Effector memory CD4-positive, alpha-beta T cell (primary cell): ENCODE measurements at places on chromosomes 1 and 21.

DNA sequence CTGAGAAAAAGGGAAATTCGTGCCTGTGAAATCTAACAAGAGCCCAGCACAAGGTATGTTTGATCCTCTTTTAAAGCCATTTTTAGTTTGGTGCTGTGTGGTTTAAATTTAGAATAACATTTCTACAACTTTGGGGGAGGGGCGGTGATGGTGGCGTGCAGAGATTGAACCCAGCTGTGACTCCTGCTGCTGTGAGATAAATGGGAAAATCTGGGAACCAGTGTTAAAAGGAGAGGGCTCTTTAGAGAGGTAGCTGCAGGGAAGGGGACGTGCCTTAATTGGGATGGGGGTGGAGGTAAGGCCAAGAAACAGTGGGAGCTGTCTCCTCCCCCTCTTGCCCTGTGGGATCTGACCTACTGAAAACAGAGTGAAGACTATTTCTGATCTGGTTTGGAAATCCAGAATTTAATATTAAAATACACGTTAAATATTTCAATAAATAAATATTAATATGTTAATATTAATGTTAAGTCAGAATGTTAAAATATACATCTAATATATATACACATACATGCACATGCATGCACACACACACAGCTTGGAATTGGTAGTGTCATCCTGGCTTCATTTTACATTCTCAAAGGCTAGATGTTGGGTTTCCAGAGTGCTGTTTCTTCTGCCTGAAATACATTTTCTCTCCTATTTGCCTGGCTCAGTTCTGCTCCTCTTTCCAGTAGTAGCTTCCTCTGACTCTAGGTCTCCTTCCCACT, 30.1 kb upstream of the DNAJC6 start:
- no peak for DNase-seq

GRCh38 chr21:45927851-45928850, 53.4 kb upstream of the COL6A1 start:
- no peak for DNase-seq

DNA sequence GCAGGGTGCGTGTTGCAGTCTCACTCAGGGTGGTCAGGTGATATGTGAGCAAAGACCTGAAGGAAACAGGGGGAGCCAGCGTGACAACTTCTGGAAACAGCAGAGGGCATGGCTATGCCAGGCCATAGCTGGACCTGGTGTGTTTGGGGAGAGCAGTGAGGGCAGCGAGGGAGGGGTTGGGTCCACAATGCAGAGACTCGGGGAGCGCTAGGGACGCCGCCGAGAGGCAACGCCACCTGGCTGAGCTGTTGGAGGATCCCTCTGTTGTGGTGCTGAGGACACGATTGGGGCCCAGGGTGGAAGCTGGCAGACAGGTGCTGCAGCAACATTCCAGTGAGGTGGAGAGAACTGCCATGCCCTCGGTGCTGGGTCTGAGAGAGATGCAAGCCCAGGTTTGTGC, 26.6 kb upstream of the LSS start:
- DNase-seq: no peak

DNA sequence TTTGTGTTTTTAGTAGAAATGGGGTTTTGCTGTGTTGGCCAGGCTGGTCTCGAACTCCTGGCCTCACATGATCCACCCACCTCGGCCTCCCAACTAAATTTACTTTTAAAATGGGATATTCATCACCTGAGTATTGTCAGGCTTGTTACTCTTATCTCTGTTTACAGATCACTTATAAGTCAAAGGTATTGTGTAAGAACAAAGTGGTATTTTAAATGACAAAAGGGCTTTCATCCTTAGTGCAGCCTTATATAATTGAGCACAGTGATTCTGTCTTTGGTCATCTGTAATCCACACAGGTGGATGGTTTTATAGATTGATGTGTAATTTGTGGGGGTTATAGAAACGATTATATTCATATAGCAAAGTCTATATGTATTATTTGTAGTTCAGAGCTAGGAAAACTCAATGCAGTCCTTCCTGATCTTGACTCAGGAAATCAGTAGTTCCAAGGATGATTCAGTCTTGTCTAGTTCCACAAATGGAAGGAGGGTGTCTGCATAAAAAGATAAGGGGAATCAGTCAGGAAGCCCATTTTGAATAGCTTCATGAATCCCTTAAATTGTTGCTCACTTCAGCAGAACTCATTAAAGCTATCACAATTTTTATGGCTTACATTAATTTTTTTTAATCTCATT, 34.6 kb downstream of the STXBP3 start:
- no peak for DNase-seq

DNA sequence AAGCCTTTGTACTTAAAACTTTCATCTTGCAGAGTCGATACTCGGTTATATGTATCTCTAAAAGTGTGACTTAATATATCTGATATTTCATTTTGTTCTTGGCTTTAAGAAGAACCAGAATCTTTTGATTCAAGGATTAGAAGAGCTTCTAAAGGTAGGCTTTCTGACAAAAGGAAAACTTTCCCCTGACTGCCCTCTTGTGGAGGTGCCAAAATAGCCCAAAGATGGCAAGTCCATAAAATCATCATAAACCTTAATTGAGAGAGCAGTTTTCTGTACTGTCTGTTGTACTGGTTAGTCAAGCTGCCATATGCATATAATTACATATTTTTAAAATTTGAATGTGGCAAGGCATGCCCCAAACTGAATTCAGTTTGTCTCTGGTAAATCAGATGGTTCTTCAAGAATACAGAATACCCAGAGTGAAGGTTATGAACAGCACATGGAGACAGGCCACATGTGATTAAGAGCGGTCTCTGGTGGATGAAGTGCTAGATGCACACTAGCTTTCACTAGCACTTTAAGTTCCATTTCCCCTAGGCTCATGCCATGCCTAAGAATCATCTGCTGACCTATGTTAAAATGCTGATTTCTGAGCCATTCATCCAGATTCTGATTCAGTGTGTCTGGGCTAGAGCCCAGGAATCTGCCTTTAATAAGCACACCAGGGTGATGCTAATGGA, 27.7 kb upstream of the ELAVL4 start:
- DNase-seq: no peak

DNA sequence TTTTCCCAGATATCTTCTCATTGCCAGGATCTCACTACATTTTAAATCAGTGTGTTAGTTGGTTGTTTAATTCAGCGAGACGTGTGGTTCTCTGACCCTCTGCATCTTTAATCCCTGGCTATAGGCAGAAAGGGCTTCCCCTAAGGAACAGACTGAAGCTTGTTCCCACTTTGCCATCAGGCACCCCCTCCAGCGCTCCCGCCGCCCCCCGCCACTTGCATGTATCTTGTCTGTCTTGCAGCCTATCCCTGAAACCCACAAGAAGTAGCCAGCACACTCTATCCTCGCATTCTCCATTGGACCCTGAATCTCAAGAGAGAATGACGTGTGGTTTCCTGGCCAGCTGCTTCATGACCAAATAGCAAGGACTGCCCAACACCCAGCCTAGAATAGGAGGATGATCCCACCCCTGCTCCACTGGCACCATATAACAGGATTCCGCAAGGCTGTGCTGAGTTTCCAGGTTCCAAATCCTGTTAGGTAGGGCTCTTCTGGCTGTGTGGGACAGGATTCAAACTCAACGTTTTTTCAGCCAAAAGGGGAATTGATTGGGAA, 7.8 kb downstream of the CLDN19 start:
- no peak for DNase-seq

- DNase-seq: no peak
Measured at GRCh38 chr21:42299324-42300044, 15.7 kb downstream of the TFF3 start.

GRCh38 chr21:45719177-45719802, 75.8 kb downstream of the PCBP3 start:
- DNase-seq: no peak

DNA sequence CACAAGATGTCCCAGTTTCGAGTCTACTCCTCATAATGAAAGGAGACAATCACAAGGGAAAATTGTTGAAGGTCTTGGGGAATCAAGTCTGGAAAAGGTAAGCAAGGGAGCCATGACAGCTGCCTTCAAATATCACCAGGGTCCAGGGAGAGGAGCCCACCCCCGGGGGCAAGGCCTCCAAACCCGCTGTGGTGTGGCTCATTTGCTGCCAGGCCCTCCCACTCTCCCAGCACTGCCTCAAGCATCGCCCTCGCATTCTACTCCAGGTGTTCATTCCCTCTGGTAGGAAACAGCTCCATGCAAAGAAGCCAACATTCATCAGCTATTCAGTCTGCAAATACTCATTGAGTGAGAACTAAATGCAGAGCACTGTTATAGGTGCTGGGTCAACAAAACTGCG, 8.6 kb downstream of the S100A9 start:
- DNase-seq: no peak

GRCh38 chr1:64516803-64517568, 47.1 kb downstream of the CACHD1 start:
- DNase-seq: no peak

DNA sequence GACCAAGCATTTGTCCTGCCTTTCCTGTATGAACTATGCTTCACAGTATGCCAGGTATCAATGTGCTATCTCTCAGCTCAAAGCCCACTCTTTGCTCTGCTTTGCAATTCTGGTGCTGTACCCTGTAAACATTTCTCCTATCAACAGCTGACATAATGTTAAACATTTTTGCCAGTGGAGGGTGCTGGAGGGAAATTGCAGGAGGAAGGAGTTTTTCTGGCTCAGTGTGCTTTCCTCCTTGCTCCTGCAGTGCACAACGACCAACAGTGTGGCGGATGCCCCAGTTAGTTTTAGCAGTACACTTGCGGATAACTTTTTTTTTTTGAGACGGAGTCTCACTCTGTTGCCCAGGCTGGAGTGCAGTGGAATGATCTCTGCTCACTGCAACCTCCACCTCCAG, 67.1 kb upstream of the PTGFRN start:
- no peak for DNase-seq

- DNase-seq: no peak
Measured at GRCh38 chr1:43919906-43920305, 13.7 kb upstream of the ARTN start.

GRCh38 chr1:19010995-19011844, 54.7 kb upstream of the IFFO2 start:
- DNase-seq: peak; percentile 18

DNA sequence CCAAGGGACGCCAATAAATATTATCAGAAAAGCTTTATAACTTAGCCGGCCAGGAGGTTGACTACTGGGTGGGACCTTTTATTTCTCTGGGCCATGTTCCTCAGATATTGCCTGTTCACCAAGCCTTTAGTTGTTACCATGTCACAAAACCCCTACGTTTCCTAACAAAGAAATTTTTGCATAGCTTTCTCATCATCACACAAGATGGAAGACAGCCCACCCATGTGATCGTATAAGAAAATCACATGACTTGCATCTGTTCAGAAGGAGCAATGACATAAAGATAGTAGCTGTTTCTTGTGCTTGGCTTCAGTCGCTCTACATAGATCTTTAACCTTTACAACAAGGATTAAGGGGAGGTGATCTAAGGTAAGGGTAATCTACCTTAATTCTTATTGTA, 88.9 kb upstream of the NGF start:
- no peak for DNase-seq

GRCh38 chr1:2224170-2224584, 3.9 kb upstream of the SKI start:
- DNase-seq: no peak

DNA sequence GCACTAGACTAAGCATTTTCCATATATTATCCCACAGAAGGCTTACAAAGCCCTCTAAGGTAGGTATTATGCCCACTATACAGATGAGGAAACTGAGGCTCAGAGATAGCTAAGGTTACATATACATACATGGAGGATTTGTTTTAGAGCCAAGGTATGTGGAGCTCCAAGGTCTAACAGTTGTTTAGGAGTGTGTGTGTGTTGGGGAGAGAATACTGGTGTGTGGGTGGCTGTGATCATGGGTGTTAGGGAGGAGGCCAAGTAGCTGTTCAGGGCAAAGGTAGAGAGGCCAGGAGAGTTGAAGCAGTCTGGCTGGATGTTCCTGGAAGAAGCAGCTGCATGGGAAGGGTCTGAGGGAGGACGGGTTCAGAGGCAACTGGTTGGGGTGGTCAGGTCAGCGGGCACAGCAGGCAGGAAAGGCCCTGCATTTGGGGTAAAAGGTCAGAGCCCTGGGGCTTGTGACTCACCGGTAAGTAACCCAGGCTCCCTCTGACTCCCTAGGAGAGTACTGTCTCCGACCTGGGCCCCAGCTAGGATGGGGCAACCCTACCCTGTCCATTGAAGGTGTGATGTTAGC, 5.1 kb upstream of the LDLRAP1 start:
- DNase-seq: no peak

DNA sequence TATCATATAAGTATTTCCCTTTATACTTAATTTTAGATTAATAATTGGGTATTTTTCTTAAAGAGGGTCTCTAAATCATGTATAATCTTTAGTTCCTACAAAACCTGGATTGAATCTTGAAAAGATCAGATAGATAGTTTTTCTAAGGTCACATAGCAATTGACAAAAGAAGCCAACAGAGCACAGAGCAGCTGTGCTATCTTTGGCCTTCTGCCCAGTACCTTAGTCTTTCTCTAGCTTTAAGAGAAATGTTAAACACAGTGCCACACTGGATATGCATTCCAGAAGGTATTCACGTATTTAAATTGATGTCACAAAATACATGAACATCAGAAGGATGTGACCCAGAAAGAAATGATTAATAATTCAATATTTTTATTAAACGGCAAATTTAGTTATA, 86.8 kb downstream of the C21orf91 start:
- DNase-seq: no peak

- no peak for DNase-seq
Measured at GRCh38 chr1:157781048-157781447, 4.1 kb upstream of the FCRL2 start.

- DNase-seq: no peak
Measured at GRCh38 chr1:26082020-26082350, 14.6 kb upstream of the TRIM63 start.

DNA sequence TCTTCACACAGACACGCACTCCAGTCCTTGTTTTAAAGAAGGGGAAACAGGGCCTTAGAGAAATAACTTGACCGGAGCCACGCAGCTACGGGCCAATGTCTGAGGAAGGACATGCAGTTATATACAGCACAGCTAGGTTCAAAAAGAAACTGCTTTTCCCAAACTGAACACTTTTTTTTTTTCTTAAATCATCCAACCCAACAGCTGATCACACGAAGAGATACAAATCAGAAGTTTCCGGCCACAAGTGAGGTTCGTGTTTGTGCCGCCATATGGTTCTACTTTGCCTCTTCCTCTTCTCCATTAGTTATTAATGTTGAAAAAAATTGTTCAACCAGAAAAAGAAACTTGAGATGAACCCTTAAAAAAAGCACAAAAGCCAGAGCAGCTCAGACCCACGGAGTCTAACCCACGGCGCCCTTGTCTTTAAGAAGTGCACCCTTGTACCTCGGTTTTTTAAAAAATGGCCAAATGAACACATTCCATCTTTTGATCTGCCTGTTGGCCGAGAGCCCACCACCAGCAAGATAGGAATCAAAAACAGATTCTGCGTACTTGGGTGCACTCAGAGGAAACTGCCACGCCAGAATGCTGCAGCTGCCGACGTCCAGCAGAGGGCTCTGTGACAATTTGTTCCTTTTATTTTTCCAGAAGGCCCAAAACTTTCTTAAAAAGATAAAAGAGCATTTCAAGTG, 78.9 kb downstream of the SLC66A1 start:
- peak; percentile 36 for DNase-seq

- no peak for DNase-seq
Measured at GRCh38 chr21:36423771-36424433, 38.7 kb downstream of the CHAF1B start.

GRCh38 chr1:178849918-178850317, 21.0 kb downstream of the ANGPTL1 start:
- no peak for DNase-seq

- no peak for DNase-seq
Measured at GRCh38 chr1:48898894-48899293, 122.2 kb upstream of the BEND5 start.

GRCh38 chr1:223885614-223886013, 39.9 kb upstream of the TP53BP2 start:
- no peak for DNase-seq
